DMS 273 treated with DMSO at 0.1 percent for 48 hours (cell line): ENCODE measurements at places on chromosomes 6 and 20.

GRCh38 chr6:137497721-137498463, 3.7 kb upstream of the OLIG3 start:
- DNase-seq: no peak

DNA sequence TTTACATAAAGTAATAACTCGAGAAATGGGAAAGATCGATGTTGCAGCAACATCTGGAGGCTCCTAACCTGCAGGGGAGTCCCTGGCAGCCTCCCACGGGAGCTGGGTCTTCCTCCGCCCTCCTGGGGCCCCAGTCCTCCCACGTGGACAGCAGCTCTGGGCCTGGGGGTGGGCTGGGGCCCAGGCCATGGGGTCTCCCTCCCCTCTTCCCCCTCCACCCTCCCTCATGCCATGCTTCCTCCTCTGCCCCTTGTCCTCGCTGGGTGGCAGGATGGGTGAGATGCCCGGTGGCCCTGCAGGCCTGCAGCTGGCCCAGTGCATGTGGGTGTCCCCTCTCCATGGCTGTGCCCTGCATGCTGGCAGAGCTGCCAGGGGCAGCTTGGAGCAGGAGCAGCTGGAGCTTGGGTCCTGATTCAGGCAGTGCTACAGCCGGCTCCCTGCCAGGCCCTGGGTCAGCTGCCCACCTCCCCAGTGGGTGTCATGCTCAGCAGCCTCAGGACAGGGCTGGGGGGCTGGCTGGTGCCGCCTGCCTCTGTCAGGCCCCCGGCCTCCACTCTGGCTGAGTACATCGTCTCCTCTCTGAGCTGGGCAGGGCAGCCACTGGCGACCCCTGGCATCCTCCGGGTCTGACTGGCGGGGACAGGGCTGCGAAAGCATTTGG, 48.9 kb upstream of the BHLHE23 start:
- DNase-seq: no peak

DNA sequence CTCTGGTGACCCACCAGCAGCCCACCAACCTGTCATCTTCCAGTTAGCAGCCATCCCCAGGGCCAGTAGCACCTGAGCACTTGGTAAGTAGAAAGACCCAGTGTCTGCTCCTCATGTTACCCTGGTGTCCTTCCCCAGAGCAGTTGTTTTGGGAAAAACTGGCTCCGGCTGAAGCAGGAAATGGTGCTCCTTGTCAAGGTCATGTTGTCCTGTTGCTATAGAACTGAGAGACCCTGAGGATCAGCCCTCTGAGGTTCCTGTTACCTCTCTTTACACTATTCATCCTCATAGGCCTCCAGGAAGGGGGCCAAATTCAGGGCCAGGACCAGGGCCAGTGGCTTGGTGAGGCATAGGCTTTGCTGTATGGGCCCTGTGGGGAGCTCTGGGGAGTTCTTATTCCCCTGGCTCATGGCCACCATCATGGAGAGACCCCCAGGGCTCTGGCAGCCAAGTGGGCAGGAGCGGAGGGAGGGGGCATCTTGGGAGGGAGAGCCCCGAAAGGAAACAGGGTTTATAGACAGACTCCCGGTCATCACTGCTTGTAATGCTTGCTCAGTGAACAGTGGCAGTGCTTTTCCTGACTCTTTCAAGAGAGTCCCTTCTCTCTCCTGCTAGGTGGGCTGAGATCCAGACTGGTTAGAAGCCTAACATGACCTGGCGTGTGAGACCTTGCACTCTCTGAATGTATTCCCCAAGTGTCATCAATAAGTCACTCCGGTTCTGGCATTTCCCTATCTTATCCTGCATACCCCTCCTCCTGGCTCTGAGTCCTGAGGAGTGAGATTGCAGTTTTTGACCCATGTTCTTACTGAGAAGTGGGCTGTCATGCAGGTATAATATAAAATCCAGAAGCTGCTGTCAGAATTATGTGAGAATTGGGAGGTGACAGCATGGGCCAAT, 50.7 kb downstream of the PPARD start:
- DNase-seq: no peak

DNA sequence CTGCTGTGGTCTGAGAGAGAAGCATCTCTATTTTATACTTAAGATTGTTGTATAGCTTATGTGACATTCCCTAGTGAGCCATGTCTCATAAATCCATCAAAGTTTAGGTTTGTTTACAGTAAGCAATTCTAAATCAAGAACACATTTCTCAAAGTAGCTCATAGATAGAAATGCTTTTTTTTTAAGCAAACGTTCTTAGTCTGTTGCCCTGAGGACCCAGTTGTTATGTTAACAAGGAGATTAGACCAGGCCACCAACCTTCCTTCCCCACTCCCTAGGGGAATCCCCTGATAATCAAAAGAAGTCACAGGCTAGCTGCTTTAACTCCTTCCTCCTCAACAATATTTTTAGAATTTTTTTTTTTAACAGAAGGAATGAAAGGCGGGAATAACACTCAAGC, 169.0 kb downstream of the FUT9 start:
- DNase-seq: no peak

DNA sequence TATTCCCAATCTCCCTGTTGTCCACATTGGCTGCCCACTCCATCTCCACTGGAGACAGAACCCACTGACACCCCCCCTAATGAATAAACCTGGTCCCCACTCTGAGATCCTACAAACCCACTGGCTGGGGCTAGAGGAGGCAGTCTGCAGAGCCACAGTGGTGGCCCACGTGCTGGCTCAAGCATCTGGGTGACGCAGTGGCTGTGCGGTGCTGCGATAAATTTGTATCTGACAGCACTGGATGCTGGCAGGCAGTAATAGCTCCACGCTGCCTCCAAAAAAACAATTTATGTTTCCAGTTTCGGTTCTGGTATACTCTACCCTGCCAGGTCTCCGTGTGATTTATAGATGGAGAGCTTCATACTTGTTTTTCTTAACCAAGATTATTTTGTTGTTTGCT, 87.1 kb upstream of the SYNDIG1 start:
- DNase-seq: no peak

GRCh38 chr6:75149696-75150095, 56.2 kb downstream of the COL12A1 start:
- no peak for DNase-seq

- no peak for DNase-seq
These were observed 60.6 kb downstream of the SHPRH start for GRCh38 chr6:145903356-145904102.

DNA sequence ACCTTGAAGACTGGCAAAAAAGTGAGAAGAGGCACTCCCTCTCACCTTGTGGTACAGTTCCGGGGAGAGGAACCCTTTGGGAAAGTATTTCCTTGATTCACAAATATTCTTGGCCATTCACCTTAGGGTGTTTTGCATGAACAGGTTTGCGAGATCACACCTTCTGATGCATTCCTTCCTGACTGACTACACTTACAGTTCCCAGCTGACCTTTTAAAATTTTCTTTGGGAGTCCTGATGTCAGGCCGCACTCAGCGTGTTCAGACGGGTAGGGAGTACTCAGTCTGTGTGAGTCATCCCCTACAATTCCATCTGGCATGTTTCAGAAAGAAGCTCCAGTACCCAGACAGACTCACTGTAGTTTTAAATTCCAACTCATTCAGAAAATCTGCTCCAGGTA, 1.7 kb downstream of the ADGRF4 start:
- peak; percentile 51 for DNase-seq

DNA sequence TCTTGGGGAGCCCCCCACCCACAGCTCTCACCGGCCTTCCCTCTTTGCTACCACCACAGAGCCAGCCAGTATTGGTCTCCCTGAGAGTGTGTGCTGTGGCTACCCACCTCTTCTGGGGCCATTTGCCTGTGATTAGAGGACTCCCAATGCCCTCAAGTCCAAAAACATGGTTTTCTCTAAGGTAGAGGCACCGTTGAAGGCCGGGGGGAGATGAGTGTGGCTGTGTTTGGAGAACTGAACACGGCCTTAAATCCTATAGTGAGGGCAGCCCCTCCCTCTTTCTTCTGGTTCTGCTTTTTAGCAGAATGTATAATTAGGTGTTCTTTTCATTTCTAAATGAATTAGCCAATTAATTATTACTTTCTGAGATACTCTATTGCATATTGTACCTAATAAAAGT, 2.5 kb downstream of the CCR6 start:
- no peak for DNase-seq

DNA sequence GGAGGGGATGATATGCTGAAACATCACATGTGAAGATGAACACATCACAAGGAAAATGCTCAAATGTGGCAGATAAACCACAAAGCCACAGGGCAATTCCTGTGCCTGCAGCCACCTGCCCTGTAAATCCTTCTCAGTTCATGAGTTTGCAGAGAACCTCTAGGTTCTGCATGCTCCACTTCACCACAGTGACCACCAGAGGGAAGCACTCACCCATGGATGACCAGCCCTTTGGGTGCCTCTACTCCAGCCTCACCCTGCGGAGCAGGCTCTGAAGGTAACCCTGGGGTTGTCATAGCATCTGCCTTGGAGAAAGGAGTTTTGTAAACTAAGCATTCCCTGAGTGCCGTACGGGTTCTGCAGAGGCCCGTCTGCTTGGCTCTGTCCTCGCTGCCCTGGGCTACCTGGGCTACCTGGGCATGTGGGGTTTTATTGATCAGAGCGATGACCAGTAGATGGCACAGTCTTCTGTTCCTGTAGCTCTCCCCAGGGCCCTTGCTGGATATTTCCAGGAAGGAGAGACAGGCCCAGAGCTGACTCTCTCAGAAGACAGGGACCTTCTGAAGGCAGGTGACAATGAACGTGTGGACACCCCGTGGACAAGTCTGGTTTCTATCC, 31.7 kb upstream of the CST1 start:
- no peak for DNase-seq

DNA sequence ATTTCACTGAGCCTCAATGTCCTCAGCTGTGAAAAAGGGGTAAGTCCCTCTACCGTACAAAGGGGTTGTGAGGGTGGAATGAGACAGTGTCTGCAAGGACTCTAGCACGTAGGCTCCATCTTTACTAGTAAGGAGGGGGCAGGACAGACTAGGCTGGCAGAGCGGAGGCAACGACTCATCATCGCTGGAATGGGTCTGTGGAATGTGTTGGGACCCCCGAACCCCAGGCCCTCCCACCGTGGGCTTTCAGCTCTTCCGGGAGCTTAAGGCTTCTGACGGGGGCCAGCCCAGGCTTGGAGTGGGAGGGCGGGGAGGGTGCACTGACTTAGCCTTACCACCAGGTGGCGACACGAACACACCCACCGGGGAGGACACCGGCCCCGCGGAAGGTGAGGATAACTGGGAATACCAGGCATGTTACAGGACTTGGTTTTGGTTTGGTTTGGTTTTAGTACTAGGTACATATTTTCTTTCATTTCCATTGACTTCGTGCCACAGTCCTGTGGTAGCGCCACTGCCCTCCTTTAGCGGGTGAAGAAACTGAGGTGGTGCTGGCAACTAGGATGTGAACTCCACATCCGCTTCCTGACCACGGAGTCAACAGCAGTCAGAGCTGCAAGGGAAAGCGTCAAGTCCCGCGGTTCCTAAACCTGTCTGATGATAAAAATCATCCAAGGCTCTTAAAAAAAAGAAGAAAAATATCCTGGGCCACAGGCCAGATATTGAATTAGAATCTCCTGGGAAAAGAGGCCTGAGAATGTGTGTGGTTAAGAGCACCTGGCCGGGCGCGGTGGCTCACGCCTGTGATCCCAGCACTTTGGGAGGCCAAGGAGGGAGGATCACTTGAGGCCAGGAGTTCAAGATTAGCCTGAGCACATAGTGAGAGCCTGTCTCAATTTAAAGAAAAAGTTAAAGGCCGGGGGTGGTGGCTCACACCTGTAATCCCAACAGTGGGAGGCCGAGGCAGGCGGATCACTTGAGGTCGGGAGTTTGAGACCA, 10.3 kb upstream of the TULP1 start:
- DNase-seq: peak; percentile 15

GRCh38 chr6:148629181-148629580, 117.6 kb upstream of the UST start:
- no peak for DNase-seq

DNA sequence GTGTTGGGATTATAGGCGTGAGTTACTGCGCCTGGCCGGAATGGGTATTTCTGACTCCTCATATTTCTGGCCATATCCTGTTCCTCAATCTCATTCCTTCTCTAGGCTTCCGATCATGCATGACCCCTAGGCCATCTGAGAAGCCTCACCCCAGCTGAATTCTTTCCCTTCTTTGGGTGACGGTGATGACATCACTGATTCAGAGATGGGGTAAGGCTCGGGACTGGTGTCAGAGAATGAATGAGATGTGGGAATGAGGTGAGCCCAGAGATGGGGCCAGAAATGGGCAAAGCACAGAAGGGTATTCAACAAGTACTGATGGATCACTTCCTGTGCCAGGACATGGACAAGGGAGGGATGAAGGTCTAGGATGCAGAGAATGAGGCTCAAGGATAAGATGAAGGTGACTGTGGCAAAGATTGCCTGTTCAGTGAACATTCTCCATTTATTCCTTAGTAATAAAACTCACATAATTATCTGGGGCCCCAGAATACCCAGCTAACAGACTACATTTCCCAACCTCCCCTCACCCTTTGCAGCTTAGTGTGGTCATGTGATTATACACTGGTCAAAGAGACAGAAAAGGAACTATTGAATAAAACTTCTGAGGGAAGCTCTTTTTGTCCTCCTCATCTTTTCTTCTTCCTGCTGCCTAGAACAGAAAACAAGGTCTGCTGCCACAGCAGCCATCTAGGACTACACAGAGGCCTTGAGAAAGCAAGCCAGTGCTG, 39.6 kb downstream of the KIAA0319 start:
- DNase-seq: no peak

DNA sequence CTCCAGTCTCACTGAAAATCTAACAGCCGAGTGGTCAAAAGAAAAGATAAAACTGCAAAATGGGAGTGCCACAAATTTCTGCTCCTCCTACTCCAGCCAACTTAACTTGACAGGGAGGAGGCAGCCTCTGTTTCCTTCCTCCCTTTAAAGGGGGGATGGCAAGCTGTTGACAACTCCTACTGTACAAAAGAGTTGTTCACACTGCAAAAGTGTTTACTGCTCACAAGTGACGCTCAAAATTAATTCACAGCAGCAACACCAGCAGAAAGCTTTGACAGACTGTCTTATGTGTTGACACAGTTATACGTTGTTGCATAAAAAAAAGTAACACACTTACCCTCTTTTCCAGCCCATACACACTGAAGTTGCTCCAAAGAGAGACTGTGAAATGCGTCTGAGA, 169.8 kb downstream of the BACH2 start:
- DNase-seq: no peak

- no peak for DNase-seq
These were observed 68.2 kb upstream of the MYL9 start for GRCh38 chr20:36473164-36473563.

- peak; percentile 54 for DNase-seq
These were observed 5.2 kb upstream of the BPIFA3 start for GRCh38 chr20:33211817-33212424.

DNA sequence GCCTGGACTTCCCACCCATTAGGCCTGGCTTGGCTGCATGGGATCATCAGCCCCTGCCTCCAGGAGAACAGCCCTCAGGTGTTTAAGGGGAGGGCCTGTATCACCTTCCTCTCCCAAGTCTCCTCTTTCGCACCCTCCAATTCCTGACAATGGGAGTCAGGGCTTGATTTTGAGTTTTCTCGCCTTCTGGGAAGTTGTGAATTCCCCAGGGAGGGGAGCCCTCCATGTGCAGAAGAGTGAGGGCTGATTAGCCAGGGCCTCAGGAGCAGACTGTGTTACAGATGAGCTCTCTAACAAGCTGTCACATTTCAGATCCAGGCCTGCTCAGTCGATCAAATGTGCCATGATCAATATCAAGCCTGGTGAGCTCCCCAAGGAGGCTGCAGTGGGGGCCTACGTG, 42.4 kb downstream of the CNBD2 start:
- no peak for DNase-seq
